ENCODE measurements at places on chromosomes 3 and 15. TPM values are rescaled to one million over a fixed set of nuclear protein-coding genes. Genes with fewer than 3 reads are reported as not detected.
A peak's percentile ranks its signal among the peaks of the same experiment; 100 is the strongest.

SLITRK3 gene
- not detected for polyA plus RNA-seq

GPR171 gene
- not detected for polyA plus RNA-seq

MELTF gene
- 1.8 TPM for polyA plus RNA-seq

GABRR3 gene
- not detected for polyA plus RNA-seq

ADIPOQ gene
- polyA plus RNA-seq = not detected

GP9 gene
- not detected for polyA plus RNA-seq

- no peak for DNase-seq
Observed at GRCh38 chr3:123343296-123344174, 105.4 kb downstream of the ADCY5 start.

DNA sequence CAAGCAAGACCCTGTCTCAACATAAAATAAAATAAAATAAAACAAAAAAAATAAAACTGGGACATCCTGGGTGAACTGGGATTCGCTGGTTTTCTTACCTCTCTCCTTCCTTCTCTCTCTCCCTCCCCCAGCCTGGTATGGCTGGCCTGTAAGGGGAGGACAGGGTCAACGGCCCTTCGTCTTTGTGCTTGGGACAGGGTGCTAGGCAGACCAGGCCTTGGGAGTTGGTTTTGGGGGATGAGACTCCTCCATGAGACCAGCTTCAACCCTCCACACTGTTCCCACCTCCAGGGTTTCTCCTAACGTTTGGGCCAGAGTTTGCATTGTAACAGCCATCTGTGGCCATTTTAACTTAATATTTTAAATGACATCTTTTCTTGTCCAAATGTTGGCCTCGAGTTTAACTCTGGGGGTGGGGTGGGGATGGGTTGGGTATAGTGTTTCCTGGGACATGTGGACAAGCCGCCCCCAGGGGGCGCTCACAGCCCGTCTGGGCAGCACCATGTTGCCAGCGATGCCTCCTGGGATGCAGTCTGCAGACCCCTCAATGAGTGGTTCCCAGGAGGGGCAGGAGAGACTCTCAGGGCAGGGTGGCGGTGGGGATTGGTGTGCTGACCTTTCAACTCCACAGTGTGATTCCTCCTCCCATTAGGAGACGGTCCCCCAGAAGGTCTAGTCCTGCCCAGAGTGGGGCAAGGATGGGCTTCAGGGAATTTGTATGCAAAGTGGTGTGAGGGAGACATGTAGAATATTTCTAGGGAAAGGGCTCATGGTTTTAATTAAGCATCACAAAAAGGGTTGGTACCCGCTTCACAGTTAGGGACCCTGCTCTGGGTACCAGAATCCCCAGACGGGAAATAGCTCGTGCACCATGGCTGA, 37.7 kb upstream of the LCTL start:
- no peak for DNase-seq

- DNase-seq = peak; percentile 58
Observed at GRCh38 chr3:13544293-13544831, 4.6 kb upstream of the FBLN2 start.

- DNase-seq = no peak
Observed at GRCh38 chr3:69058180-69058946, 6.2 kb upstream of the TMF1 start.

GRCh38 chr15:82137261-82137660, 91.4 kb upstream of the MEX3B start:
- no peak for DNase-seq

DNA sequence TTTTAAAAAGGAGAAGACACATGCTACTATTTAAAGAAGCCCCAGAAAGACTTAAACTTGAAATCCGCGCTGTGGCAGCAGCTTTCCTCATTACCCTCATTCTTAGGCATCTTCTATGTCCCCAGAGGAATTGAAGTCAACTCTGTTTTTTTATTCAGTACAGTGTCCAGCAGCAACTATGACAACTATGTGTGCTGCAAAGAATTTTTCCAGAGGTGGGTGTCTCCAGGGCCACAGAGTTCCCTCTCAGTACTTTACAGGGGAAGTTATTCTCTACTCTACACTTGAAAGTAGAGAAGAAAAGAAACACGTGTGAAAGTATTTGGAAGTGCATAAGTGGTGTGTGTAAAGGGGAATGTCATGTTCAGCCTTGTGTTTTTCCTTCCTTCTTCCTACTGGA, 32.0 kb downstream of the GATM start:
- no peak for DNase-seq

DNA sequence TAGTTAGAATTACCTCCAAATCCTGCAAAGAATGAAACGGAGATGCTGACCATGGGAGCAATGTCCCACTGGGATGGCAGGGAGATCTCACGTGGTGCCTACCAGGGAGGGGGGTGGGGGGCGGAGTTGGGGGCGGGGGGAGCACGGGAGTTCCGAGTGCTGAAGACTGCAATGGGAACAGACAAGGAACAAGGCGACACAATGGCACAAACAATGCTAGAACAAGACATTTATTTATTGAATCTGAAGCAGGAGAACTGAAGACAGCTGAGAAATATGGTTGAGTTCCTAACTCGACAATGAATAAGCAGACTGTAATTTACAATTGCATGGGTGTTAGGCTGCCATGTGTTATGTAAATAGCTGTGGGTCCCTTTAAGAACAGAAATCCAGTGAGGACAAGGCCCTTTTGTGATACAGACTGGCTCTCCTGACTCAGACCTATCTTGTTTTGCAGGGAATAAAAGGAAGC, 91.2 kb downstream of the AQP9 start:
- DNase-seq = no peak

DNA sequence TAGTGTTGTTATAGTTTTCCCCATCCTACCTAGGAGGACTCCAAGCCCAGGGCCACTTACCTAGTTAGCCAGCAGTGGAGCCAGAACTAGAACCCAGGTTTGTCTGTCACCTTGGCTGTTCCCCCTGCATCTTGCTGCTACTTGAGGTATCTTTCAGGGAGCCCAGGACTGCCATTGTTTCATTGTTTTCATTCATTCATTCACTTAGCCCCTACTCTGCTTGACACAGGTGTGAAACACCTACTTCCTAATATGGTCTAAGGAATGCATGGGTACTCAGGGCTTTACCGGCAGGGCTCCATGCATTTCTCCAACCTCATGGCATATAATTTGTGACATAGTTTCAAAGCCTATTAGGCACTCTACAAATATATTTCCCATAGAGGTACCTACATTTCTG, 266.6 kb upstream of the TPM1 start:
- no peak for DNase-seq

GRCh38 chr15:91549581-91549980, 303.9 kb upstream of the SLCO3A1 start:
- no peak for DNase-seq

GRCh38 chr3:138945709-138946662, 951 bp downstream of the FOXL2 start:
- DNase-seq = no peak

DNA sequence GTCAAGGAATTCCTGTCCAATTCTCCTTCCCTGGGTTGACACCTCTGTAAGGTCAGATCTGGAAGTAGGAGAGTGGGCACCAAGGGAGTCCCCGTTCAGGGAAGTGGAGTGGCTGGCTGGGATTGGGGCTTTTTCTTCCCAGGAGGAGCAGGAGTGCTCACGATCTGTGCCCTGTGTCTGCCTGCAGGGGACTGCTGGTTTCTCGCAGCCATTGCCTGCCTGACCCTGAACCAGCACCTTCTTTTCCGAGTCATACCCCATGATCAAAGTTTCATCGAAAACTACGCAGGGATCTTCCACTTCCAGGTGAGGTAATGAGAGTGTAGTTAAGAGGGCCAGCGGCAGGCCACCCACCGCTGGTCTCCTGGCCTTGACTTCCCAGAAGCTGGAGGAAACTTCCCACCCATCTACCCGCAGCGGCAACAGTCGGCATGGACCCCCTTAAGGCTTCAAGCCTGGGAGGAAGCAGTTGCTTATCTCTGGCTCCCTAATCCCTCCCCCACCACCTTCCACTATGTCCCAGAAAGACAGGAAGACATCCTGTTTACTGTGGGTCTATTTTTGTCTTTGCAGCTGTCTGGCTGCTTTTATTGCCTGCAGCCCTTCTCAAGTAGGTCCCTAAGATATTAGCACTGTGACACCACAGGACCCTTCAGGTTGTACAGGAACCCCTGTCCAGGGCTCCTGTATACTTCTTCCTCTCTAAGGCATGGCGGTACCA, 26.8 kb downstream of the CAPN3 start:
- no peak for DNase-seq

GRCh38 chr3:175227126-175227525, 368.0 kb downstream of the NAALADL2 start:
- no peak for DNase-seq

DNA sequence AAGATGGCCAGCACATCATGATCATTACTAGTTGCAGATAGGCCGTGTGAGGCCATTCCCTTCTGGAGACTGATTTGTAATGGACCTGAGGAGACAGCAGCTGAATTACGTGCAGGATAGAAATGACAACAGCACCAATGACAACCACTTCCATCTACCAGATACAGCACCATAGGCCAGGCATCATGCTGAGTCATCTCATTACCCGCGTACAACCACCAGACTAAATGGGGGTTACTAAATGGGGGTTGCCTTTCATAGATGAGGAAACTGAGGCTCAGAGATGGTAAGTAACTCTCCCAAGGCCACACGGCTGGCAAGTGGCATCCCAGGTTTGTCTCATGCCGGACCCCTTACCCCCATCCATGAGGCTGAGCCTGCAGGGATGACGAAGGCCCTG, 32.8 kb upstream of the FAM107A start:
- DNase-seq = no peak

- no peak for DNase-seq
Observed at GRCh38 chr3:148457886-148458285, 239.8 kb upstream of the AGTR1 start.

- no peak for DNase-seq
Observed at GRCh38 chr3:171328419-171329082, 131.7 kb downstream of the TNIK start.

GRCh38 chr3:177833332-177833731, 636.0 kb upstream of the TBL1XR1 start:
- DNase-seq = no peak

DNA sequence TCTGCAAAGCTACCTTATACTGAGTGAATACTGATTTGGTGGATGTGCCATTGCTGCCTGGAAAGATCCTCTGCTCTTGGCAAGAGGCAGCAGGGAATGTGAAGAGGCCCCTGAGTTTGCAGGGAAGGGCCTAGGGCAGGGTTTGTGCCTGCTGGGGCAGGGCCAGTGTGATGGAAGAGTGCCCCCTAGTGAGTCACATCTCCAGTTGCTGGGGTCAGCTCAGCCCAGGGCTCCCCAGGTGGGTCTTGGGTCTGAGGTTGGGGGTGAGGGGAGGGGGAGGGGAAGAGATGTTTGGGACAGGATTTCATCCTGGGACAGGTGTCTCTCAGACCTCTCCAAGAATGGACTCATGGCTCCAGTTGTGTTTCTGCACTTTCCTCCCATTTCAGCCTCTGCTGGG, 4.1 kb upstream of the AMOTL2 start:
- DNase-seq = no peak

DNA sequence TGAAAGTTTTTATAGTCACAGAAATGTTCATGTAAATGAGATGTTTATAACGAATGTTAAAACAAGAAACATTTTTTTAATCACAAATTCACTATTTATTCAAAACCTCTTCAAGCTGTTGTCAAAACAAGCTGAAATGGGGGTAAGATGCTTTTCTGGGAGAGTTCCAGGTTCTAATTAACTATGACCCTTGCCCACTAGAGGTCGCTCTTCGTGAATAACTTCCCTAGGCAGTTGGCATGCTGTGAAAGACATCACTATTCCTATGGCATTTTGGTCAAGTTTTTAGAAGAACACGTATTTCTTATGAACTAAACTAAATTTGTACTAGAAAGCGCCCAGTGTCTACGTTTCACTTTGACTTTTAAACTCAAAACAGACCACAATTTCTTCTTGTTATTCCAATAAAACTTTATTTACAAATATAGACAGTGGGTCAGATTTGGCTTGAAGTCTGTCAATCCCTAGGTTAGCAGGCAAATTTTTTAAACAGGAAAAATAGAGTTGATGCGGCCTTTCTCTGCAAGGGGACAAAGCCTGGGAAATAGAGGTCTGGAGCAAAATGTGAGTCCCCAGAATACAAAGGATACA, 62.8 kb upstream of the CMTM8 start:
- DNase-seq = no peak

DNA sequence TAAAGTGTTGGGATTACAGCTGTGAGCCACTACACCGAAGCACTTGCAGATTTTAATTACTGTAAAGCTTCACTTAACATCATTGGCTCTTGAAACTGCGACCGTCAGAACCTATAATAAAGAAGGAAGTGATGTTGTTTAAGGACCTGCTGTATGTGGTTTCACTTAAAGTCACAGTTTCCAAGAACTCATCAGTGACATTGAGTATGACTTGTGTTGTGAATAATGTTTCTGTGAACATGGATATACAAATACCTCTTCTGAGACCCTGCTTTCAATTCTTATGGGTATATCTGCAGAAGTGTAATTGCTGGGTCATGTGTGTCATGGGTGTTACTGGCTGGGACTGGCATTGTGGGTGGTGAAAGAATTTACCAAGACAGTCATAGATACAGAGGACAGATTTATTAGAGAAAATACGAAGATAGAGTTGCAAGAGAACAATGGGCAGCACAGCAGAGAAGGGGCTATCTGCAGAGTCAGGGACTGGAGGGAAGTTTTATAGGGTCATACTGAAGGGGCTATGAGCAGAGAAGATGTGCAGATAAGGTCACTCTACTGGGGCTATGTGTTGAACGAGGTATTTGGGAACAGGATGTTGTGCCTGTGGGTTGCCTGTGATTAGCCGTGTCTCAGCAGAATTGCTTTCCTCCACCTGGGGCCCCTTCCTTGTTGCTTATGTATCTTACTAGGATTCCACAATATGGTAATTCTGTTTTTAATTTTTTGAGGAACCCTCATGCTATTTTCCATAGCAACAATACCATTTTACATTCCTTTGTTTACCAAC, 4.5 kb downstream of the NDUFB5 start:
- DNase-seq = no peak
